GM12878 (cell line): ENCODE measurements at places on chromosomes 11 and 22. TPM values are rescaled to one million over a fixed set of nuclear protein-coding genes. Genes with fewer than 3 reads are reported as not detected.
A peak's percentile ranks its signal among the peaks of the same experiment; 100 is the strongest.

- no peak for DNase-seq
These were observed 133.5 kb upstream of the CADM1 start for GRCh38 chr11:115637599-115638241.

GRCh38 chr22:25566898-25567235, 2.4 kb downstream of the GRK3 start:
- no peak for DNase-seq

GRCh38 chr11:6237266-6237665, 1.6 kb upstream of the CNGA4 start:
- DNase-seq, result no peak

GRCh38 chr22:19107730-19108074, 14.5 kb downstream of the DGCR2 start:
- no peak for DNase-seq

DNA sequence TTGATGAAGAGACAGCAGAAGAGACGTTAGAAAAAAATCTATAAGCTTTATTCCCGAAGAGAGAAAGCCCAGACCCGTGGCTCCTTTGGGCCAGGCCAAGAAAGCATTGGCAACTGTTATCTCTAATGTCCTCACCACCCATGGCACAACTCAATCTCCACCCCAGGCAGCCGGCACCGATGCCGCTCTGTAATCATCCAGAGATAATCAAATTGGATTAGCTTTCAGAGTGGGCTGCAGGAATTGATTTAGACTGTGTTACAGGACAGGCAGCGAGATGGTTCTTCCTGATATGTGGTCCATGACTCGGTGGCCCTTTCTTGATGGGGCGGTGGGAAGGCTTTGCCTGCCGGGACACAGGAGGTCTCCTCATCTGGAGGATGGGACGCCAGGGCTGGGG, 383.9 kb downstream of the TBC1D22A start:
- no peak for DNase-seq

GRCh38 chr11:107847184-107847583, 11.4 kb downstream of the SLC35F2 start:
- DNase-seq, result no peak

GRCh38 chr11:120925944-120926343, 98.0 kb upstream of the TBCEL start:
- DNase-seq, result peak; percentile 91

DNA sequence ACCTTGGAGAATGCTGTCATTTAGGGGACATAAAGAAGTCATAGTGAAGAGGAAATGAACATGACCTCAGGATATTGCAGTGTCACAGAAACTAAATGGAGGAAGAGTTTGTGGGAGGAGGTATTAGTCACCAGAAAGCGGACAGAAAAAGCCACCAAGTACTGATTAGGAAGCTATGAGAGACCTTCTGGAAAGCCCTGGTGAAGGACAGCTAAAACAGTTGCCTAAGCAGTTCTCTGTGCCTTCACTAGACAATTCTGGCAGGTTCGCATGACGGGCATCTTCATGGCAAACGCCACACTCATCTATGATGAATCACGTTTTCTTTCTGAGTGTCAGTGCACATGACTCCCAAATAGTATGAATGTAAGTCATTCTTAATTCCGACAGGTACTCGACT, 325.8 kb downstream of the C11orf87 start:
- DNase-seq, result no peak

DNA sequence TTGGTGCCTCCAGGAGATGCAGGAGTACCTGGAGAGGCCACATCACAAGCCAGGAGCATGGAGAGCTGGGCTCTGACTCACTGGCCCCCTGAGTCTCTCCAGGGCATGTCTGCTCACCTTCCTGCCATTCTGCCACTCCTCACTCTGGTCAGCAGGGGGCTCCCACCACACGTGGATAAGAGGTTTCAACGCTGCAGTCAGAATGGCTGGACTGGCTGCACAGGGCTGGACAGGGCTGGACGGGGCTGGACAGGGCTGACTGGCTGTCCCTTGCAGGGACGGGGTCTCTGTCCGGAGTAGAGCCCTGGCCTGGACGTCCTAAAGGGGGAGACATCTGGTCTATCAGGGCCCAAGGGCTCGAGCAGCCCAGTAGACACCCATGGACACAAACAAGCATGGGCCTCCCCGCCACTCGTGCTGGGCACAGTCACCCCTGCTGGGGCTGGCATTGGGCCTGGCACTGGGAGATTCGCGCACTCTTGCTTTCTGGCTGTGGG, 34.6 kb downstream of the CYTH4 start:
- no peak for DNase-seq

DNA sequence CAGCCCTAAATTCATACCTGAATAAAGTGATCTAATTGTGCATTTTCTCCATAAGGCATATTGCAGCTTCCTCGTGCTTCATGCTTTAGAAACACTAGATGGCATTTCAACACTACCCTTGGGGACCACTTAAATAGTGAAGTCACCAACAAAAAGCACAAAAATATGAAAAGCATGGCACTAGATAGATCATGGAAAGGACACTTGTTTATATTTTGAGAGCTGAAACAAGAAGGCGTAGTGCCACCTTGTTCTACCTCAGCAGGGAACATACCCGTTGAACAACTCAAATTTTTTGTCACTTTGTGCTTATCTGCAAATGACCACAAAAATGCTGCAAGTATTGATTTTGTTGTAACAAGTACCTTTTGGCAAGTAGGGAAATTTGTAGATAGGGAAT, 8.6 kb downstream of the TBCEL start:
- DNase-seq, result no peak

DNA sequence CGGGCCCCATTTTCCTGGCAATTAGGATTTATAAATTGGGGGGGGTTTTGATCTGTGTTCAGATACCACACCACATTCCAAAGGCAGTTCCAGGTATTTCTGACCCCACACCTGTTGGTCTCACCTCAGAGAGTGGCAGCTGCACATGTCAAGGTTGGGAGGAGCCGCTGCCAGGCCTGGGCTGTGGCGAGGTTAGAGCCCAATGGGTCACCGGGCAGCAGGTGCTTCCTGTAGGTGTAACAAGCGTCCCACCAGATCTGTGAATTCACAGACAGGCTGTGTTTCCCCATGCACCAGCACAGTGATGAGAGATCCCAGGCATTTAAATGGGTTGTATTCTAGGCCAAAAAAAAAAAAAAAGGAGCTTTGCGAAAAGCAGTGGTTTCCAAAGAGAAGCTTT, 58.6 kb downstream of the CABIN1 start:
- no peak for DNase-seq

DNA sequence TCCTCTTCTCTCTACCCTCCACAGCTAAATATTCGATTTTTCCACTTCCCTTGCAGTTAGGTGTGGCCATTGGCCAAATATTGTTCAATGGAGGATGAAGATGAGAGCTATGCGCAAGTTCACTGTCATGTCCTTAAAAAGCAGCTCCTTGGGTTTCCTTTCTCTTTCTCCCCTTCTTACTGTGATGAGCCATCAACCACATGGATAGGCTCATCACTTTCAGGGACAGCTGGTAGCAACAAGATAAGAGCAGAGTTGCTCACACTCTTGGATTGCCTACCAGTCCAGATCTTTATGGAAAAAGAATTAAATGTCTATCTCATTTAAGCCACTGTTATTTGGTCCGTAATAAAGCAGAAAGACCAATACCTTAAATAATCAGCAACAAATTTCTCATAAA, 377.0 kb downstream of the DDX10 start:
- DNase-seq, result no peak

GRCh38 chr11:118055966-118056365, 20.9 kb upstream of the TMPRSS4 start:
- no peak for DNase-seq

DNA sequence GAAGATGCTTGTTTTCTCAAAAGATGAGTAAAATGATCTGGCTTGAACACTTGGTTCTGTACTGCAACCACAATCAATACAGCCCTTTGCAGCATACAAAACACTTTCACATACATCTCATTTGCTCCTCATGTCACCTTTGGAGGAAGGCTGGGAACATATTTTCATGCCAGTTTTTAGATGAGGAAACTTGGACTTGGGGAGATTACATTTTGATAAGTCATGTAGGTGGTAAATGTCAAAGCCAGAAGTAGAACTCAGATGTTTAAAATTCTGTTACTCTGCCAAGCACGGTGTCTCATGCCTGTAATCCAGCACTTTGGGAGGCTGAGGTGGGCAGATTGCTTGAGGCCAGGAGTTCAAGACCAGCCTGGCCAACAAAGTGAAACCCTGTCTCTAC, 121.8 kb downstream of the MICAL2 start:
- no peak for DNase-seq

- no peak for DNase-seq
These were observed 51.0 kb upstream of the SC5D start for GRCh38 chr11:121241343-121242211.

DNA sequence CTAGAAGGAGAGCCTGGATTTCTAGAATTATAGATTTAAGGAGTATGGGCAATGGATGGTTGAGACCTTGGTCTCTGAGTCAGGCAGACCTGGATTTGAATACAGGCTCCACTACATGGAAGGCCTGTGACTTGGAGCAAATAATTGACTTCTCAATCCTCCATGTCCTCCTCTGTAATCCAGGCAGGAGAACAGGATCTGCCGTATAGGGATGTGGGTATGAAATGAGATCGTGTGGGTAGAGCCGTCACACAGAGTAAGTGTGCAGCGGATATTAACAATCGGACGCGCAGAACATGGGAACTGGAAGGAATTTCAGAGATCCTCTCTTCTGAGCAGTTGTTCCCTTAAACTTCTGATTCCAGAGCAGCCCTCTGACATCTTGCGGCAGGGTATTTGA, 11.5 kb upstream of the TMPRSS13 start:
- DNase-seq, result no peak

DNA sequence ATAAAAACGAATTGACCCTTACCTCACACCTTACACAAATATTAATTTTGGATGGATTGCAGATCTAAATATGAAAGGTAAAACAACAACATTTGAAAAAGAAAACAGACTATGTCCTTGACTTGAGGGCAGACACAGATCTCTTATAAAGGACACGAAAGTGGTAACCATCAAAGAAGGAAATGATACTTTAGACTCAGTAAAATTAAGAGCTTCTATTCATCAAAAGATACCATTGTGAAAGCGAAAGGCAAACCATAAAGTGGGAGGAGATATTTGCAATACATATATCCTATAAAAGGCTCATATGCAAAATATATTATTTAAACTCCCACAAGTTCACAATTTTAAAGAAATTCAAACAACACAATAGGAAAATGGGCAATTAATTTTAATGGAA, 5.0 kb downstream of the HEPACAM start:
- no peak for DNase-seq

GRCh38 chr11:88979641-88980040, 86.1 kb downstream of the GRM5 start:
- DNase-seq, result no peak

DNA sequence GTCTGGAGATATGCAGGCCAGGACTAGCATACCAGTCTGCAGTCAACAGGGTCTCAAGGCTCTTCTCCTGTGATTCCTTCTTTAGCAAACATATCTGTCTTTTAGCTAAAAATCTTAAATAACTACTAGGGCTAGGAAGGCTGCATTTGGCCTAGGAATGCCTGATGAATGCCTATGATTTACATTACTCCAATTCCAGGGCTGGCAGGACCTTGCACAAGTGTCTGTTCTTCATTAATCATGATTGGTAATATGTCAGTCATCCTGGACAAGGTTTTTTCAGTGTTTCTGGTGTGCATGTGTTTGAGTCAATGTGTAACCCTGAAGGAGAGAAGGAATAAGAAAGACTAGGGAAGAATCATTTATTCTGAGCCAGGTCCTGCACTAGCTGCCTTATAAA, 280.5 kb upstream of the NARS2 start:
- DNase-seq, result no peak

GRCh38 chr11:118311518-118311917, 7.0 kb downstream of the CD3E start:
- DNase-seq, result no peak

DNA sequence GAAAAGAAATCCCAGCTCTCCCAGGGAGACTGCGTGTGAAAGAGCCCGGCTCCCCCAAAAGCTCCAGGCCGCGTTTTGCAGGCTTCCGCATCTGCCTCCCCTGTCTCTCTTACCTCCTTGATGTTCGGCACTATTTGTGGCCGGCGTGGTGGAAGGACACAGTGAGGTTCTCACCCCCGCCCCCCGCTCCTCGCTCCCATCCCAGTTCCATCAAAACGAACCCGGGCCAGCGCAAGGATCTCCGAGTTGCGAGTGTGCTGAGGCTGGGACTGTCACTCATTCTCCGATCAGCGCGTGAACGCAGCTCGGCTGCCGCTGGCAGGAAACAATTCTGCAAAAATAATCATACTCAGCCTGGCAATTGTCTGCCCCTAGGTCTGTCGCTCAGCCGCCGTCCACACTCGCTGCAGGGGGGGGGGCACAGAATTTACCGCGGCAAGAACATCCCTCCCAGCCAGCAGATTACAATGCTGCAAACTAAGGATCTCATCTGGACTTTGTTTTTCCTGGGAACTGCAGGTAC, at the start of gene NCAM1:
Gene NCAM1 (plus strand): TSS at position 275 of the 523 bp plus-strand sequence.
- no peak for DNase-seq

DNA sequence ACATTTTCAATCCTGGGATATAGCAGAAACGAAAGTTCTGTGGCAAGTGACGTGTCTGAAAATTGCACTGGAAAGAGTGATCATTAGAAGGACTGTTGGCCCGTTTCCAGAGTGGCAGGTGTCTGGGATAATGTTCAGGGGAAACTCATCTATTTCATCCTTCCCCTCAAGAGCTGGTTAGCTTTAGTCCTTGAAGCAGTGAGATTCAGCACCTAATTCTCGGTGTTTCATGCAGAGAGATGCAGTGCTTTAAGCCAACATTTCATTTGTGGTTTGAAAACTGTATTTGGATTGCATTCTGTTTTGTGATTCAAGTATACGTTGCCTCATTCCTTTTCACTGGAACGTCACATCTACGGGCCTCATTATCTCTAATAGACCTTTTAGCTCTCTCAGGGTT, 205.0 kb upstream of the RAG2 start:
- no peak for DNase-seq

DNA sequence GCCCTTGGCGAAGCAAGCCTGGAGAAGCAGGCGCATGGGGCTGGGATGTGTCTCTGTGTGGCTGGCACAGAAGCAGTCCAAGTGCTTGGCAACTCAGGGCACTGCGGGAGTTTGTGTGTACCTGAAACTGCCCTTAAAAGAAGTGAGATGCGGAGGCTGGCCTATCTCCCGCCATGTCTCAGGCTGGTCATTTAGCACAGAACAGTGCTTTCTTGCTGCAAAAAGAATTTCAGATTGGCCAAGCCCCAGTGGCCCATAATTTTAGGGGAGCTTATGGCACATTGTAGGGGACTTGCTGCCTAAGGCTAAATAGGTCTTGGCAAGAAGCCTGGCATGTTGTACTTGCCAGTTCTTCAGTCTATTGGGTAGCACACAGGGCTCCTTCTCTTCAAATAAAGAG, 16.4 kb downstream of the EHF start:
- DNase-seq, result no peak

- no peak for DNase-seq
These were observed 79.6 kb downstream of the EMSY start for GRCh38 chr11:76524461-76524860.

- DNase-seq, result no peak
These were observed 2.4 kb downstream of the PHF21A start for GRCh38 chr11:46118702-46119351.

Gene KRTAP5-9
- polyA plus RNA-seq, result 0.24 TPM in 1 of 2 replicates, not detected in the other

Gene SLC43A1
- polyA plus RNA-seq, result 12.1 and 13.3 TPM in 2 replicates

Gene ZNRF3
- polyA plus RNA-seq, result 0.14 and 0.20 TPM in 2 replicates

Gene NFAM1
- polyA plus RNA-seq, result 0.05 and 0.20 TPM in 2 replicates

Gene CNTF
- polyA plus RNA-seq, result 0.47 and 0.60 TPM in 2 replicates

Gene SLC43A3
- 178 and 189 TPM in 2 replicates for polyA plus RNA-seq

Gene FLRT1
- polyA plus RNA-seq, result 0.10 and 0.12 TPM in 2 replicates

Gene IRF7
- 65.5 and 69.9 TPM in 2 replicates for polyA plus RNA-seq

Gene SERPING1
- 0.20 TPM in 1 of 2 replicates, not detected in the other for polyA plus RNA-seq

Gene INS
- polyA plus RNA-seq, result not detected in 2 replicates

Gene ST14
- 0.46 and 0.50 TPM in 2 replicates for polyA plus RNA-seq

Gene ELFN2
- not detected in 2 replicates for polyA plus RNA-seq

Gene KCNE3
- polyA plus RNA-seq, result not detected in 2 replicates

Gene POU2AF2
- polyA plus RNA-seq, result not detected in 2 replicates

Gene MGAT3
- polyA plus RNA-seq, result 6.9 and 8.3 TPM in 2 replicates
